ENCODE measurements at places on chromosomes 12 and 14.

DNA sequence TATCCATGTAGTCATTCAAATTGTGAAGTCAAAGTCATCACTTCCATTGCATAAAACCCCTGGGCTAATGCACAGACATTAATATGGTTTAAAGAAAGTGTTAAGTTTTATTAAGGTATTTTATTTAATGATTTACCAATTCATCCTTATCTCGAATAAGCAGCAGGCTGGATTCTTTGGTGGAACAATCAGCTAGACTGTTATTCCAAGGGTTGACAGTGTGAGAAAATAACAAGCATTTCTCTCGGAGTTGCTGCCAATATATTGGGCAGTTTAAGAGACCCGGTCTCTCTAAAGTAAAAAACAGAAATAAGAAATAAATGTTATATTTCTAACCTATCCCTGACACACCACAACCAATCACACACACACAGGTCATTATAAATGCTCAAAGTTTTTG is 9.4 kb downstream of the KLRB1 start:
- DNase-seq, result no peak

- no peak for DNase-seq
Measured at GRCh38 chr12:31215518-31216232, 110.3 kb downstream of the SINHCAF start.

DNA sequence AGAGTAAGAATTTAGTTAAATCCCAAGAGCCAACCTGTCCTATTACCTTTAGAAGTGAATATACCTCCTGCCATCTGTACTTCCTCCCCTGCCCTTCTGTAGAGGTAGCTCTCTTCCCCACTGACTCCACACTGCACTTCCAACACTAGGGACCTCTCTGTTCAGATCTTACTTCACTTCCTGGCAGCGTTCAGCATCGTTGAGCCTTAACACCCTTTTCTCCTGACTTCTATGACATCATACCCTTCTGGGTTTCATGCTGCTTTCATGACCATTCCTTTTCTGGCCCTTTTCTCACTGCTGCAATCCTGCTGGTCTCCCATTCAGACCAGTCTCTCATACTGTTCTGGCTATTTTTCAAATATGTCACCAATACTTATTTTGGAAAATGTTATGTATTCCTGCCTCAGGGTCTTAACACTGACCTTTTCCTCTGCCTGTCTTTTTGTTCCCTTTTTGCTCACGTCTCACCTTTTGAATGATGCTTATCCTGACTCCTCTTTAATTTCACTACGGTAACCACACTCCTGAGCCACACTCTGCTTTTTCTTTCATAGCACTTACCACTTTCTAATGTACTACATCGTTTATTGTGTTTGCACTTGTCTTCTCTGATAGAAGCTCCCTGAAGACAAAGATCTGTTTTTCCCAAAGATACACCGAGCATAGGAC is 67.6 kb downstream of the PLEKHA5 start:
- no peak for DNase-seq

DNA sequence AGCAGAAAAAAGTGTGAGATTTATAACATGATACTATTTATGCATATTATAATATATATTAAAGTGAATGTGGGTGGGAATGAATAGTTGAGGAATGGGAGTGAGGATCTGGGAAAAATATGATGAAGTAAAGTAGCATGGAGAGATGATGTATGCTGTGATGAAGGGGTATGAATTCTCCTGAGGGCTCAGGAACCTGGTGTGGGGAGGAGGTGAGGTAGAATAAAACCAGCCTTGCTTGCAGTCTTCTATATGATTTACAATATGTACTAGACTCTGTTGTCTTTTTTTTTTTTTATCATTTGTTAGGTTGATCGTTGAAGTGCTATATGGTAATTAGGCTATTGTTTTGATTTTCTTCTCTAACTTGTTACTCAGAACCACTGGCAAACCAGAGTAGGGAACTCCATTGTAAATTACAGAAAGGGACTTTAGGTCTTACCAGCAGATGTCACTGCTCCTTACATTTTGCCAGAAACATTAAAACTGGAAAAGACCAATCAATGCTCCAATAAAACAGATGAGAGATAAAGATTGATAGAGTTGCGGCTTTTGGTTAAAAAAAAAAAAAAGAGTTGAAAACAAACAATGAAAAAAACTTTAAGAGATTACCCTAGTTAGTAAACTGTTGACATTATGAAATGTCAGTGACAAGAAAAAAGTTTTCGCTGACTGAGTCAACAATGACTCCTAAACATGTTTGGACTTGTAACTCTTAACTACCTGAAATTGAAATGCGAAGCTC is 39.9 kb downstream of the ATL1 start:
- DNase-seq, result no peak

DNA sequence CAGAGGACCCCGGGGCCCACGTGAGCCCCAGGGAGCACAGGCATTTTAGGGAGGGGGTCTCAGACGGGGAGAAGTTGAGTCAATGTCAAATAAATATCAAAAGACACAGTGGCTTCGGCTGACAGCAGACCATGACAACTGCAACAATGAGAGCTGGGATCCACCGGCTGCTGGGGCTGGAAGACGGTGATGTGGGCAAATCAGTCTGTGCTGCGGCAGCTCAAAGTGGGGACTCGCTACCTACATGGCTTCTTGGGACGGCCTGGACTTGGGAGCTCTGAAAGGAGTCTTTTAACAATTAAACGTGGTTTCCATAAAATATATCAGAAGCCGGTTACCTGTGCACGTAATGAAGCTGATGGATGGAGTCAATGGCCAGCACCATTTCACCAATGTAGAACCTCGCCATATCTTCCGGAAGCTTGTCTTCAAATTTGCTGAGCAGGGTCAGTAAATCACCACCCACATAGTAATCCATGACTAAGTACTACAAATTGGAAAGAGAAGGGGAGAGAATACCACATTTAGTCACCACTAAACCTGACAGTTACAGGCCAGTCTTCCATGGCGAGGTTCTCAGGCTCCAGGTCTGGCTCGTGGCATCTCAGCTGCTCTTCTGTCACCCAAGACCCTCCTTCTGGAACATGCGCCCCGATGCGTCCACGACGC is 58.0 kb downstream of the CDC42BPB start:
- DNase-seq, result no peak

DNA sequence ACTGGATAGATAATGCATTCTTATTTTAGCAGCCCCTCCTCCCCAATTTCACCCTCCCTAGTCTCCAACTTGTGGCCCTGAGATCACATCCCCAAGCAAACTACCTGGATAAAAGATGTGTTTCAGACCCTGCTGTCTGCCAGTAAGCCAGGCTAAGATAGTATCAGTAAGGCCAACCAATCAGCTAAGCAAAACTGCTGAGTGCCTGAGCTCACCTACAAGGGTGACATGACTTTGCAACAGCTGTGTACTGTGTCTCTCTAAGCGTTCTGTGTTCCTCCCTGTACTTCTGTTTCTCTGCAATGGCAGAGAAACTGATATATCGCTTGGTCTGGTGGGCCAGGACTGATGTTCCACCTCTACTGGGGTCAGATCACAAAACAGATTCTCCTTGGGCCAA is 224.9 kb downstream of the BTG1 start:
- DNase-seq, result no peak

DNA sequence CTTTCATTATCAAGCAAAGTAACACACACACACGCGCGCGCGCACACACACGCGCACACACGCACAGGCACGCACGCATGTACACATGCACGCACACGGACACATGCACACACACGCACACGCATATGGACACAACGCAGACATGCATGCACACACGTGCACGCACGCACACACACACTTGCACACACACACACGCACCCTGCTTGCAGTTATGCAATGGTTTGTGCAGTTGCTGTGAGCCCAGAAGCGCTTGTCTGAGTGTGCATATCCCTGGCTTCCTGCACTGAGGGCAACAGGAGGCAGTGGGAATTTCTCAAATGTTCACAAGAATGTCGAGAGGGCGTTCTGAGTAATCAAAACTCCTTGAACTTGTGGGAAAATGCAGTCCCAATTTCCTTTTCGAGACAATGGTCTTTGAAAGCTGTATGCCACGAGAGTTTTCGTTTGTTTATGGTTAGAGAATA is 41.6 kb downstream of the NFKBIA start:
- no peak for DNase-seq

GRCh38 chr14:86933958-86934595 is 1058.9 kb downstream of the GALC start:
- DNase-seq, result no peak

DNA sequence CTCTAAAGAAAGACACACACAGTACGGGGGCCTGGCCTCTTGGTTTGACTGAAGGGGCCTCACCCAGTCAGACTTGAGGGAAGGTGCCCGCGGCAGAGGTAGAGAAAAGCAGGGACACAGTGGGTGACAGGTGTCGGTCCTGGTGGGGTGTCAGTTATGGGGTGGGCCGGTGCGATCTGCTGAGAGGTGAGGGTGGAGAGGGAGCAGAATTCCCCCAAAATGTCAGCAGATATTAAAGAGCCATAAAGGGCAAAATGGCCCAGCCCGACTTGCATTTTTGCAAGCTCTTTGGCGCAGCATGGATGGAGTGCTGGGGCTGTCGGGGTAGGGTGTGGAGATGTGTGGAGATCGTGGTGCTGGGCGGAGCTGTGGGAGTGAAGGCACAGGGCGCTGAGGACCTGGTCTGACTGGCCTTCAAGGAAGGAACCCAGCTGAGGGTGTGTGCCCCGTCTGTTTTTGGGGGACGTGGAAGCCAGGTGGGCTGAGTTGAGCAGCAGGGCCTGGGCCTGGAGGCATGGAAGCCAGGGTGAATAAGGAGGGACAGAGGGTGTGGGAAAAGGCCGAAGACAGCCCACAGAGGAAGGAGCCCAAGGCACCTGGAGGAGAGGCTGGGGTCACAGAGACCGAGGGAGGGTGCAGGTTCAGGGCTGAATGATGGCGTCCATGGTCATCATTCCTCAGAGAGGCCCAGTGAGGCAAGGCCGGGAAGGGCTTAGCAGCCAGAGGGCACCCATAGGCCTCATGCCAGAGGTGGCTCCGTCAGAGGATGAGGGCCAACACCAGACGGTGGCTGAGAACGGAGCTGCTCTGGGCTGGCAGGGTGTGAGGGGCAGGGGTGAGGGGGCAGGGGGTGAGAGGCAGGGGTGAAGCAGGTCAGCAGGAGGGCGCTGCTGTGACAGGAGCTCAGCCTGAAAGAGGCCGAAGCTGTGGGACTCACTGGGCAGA is 48.2 kb upstream of the DYNC1H1 start:
- DNase-seq, result no peak

GRCh38 chr12:43095669-43096280 is 456.2 kb downstream of the ADAMTS20 start:
- no peak for DNase-seq

GRCh38 chr14:100323121-100323941 is at the start of gene SLC25A47:
SLC25A47 (plus strand) TSS chr14:100323339; CDS start chr14:100323415, 76 bp downstream.
- no peak for DNase-seq

- DNase-seq, result no peak
Measured at GRCh38 chr14:77654001-77654441, 37.6 kb upstream of the SPTLC2 start.

DNA sequence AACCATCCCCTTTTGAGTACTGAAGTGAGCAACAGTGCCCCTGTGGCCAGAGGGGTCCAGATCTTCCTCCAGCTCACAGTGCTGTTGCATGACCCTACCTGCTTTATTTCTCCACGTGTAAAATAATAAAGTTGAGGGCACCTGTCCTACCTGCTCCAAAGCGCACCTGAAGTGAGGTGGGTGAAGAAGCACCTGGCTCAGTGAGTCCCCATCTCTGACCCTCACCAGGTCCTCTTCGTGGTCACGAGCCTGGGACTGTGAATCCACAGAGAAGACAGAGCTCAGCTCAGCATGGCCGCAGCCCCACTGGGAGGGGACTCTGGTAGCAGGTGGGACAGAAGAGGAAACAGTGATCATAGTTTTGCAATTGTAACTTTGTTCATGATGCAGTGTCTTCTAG is 976.7 kb upstream of the TMEM132C start:
- DNase-seq, result no peak

Data from progenitor cell of endocrine pancreas (in vitro differentiated cells).